Bronchial epithelial cell (primary cell): ENCODE measurements at places on chromosomes 3 and 15.

DNA sequence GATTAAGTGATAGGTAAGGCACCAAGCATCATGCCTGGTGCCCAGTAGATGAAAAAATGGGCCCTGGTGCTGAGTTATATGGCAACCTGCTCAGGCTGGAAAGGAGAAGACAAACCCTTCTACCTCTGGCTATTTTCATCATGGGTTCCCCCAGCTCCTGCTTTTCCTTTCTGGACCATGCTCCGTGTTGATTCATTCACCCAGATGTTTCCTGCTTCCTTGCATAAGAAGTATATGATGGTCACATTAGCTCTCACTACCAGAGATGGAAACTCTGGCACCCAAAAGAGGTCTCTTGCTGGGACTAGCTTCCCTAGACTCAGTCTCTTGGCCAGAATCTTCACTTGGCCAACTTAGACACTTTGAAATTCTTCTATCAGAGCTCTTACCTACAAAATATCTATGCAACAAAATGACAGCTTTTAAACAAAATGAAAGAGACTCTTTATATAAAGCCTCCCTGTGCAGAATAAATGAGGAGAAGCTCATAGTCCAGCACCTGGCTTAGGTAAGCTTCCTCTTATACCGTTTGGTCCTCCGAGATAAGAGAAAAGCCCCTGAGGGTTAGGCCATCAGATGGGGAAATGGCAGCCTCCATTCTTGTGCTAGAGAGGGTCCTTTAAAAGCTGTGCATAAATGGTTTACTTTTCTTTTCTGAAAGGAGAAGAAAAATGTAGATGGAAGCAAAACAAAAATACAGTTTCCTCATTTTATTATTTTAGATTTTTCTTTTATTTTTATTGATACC lies 46.8 kb upstream of the MCF2L2 start:
- DNase-seq, result no peak

DNA sequence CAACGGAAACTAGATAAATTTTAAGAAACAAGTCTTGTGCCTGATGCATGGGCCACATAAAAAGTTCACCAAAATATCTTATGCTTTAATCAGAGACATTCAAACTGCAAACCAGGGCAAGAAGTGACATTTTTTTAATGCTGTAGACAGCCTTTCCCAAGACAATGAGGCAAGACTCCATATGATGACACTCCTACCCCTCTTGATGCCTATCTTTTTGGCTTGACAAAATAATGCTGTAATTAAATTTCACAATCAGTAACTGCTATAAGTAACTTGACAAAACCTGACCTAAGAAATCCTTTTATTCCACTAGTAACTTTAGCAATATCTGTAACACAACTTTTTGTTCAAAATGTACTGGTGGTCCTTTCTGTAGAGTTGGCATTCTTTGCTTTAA lies 48.7 kb downstream of the ECT2 start:
- DNase-seq, result no peak

DNA sequence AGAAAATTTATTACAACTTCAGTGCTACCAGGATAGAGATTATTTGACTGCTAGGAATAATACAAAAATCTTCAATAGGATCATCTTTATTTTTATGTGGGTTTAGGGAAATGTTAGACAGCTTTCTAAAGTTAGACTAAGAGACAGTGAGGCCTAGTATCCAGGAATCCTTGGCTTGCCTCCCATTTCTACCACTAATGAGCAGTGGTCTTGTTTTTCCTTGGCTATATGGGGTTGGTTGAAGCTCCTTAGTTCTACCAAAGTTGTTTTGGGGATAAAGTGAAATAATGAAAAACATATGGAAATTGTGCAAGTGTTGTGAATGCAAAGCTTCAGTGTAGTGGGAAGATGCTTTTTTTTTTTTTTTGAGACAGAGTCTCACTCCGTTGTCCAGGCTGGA lies 16.8 kb downstream of the AP4E1 start:
- DNase-seq, result no peak

DNA sequence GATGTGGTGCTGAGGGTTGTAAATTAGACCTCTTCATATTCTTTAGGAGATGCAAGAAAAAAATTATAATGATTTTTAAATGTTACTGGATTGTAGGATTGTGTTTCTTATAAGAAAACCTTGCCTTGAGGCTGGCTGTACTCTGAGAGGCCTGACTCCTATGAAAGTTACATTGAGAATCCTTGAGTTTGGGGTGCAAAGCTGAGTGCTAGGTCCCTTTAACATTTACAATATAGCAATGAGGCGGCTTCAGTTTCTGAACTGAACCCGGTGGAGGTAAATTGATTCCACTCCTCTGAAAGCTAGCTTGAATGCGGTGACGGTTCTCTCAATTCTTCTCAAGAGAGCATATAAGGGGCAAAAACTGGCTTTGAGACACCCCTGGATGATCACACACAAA lies at the start of gene TMPRSS7:
TMPRSS7 (plus strand) TSS at position 301 of the 400 bp plus-strand sequence. CDS start 110 bp downstream, outside the sequence.
- DNase-seq, result no peak

DNA sequence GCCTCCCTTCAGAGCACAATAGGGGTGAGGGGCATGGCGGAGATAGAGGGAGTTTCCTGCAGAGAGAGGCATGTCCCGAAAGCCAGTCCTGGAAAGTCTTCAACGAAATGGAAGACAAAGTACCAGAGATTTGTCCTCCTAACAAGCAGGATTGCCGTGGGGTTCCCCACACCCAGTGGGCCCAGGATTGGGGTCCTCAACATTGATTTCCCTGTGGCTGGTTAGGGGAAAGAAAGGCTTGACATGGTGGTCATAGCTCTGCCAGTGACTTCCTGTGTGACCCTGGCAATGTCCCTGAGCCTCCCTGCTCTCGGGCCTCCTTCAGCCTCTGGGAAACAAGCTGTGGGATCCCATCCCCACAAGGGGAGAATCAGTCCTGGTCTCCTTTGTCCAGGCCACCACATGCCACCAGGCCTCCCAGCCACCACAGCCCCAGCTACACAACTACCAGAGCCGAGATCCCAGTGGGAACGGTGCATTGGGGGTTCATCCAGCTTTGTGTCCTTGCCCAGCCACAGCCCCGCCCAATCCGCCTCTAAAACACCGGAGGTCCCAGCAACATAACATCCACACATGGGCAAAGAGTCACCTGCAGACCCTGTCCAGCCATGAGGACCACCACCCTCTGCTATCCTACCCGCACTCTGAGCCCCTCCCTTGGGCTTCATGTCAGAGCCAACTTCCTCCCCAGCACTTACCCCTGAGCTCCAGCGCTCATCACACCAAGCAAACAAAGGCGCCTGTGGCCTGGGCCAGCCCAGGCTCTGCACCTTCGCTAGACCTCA lies 63.0 kb downstream of the ADAMTS17 start:
- DNase-seq, result no peak

- DNase-seq, result peak; percentile 56
Observed at GRCh38 chr3:85576091-85576690, 617.4 kb downstream of the CADM2 start.

DNA sequence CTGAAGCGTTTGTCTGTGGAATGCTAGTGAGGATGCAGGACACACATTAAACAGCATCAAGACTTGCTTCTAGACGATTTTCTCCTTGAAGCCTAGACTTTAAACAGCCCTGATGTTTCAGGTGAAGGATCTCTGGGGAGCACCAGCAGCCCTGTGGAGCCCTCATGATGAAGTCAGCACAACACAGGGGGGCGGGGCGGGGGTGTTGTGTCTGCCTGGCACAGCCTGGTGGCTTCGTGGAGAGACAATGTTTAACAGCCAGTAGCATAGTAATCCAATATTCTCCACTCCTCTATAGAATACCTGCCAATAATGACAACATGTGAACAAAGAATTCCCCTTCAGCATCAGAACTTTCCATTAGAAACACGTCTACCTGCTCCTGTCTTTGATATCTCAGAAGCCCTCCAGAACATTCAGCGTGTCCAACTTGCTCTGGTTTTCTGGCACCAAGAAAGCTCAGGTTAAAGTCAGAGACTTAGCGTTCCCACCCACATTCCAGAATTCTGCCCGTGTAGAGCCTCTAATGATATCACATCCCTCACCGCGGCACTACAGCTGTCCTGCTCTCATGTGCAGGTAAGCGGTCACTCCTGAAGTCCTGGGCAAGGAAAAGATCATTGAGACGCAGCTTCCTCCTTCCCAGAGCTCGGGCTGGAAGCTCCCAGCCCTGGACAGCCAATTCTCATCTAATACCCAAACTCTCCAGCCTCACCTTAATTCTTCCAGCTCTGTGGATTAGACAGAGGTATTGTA lies 98.0 kb downstream of the ATP10A start:
- DNase-seq, result no peak
